ENCODE measurements at places on chromosomes 4 and X.

DNA sequence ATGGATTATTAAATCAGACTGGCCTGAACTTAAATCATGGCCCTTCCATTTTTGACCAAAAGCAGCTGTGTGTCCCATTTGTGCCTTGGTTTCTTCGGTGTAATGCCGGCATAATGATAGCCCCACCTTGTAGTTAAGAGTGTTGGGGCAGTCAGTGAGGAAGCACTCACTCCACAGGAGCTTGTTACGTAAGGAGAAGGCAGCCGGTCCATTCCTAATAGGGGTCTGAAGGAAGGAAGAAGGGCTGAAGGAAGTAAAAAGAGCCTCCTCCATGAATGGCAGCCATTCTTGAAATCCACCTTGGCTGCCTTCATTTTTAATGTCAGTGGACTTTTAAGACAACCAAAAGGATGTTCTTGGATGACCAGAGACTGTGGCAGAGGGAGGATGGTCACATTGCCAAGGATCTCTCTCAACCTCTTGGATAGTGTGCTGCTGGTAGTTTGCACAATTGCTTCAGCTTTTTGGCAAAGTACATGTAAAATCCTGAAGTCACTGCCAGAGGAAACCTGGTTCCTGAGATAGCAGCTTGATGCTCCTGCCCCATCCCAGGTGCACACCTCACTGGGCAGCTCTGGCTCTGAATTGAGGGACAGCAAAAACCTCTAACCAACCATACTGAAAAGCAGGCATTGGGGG is 113.5 kb downstream of the PTTG2 start:
- no peak for DNase-seq

- no peak for DNase-seq
These were observed 217.9 kb upstream of the KLHL4 start for GRCh38 chrX:87299563-87300160.

GRCh38 chr4:56118845-56119244 is 170.1 kb downstream of the CEP135 start:
- DNase-seq, result no peak

DNA sequence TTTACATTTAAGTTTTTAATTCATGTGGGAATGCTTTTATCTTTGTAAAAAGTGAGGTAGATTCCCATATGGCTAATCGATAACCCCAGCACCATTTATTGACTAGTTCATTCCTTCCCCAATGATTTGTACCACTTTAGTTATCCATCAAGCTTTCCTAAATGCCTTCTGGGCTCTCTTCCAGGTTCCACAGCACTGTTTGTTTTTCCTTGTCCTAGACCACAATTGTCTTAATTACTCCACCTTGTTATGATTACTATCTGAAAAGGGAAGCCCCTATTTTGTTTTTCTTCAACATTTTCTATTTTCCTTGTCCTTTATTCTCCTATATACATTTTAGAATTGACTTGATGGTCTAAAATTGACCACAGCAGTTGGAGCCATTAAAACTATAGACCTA is 48.5 kb upstream of the GPRIN3 start:
- no peak for DNase-seq

GRCh38 chrX:135910251-135910650 is 16.7 kb downstream of the SAGE1 start:
- no peak for DNase-seq

- peak; percentile 53 for DNase-seq
These were observed 24.0 kb upstream of the MTHFD2L start for GRCh38 chr4:74133786-74134499.

DNA sequence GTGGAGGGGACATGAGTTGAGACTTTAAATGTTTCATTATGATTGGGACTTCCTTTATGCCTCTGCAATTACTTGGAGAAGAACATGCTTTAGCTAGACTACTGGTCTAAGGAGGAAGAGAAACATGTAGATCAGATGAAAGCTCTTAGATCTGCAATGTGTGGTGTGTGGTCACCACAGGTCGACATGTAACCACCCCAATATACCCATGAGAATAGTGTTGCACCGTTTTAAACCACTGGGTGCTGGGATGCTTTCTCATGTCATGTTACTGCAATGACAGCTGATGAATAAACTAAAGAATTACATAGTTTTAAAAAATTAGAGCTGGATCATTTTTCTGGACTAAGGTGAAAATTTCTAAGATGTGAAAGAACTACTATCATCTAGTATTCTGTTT is 1039.7 kb downstream of the RAPGEF2 start:
- DNase-seq, result no peak

DNA sequence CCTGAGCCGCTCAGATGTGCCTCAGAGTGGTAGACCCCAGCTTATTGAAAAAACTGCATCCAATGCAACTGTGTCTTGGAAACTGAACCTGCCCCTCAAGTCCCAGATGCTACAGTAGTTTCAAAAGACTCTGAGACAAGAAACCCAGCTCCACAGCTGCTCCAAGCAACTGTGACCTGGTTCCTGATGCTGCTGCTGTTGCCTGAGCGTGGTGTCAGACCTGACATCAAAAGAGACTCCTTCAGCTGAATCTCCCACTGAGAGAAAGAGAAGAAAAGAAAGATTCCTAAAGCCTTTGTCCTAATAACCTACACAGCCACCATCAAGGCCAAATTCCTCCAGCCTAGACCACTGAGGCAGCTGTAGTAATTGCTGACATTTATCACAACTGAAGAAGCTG is 630.1 kb downstream of the STIM2 start:
- DNase-seq, result no peak

DNA sequence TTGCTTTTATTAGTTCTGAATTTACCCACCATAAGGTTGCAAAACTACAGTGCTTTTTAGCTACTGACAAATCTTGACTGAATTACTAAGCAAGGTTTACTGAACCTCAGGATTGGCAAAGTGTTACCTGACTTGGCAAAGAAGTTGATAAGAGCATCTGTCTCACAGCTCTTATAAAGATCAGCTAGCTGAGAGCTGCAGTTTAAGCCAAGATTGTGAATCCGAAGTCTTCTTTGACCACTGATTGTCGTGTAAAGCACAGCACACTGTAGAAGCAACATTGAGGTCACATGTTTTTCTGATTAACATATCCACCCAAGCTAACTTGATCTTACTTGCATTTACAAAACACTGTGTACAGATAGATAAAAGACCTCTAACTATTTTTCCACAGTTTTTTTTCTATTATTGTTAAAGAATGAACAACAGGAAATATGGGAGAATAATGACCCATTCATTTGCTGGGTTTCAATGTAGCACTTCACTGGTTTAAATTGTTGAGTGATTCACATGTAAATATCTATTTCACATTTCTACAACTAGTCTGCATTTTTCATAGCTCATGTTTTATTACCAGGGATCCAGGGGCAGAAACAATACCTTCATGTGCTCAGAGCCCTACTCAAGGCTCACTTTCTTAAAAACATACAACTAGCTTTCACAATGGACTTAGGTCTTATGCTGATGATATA is 54.0 kb downstream of the METTL14 start:
- no peak for DNase-seq

GRCh38 chr4:146638786-146639505 is at the start of gene POU4F2:
POU4F2 (plus strand) TSS chr4:146638893; CDS start chr4:146639141, 248 bp downstream.
- DNase-seq, result no peak

DNA sequence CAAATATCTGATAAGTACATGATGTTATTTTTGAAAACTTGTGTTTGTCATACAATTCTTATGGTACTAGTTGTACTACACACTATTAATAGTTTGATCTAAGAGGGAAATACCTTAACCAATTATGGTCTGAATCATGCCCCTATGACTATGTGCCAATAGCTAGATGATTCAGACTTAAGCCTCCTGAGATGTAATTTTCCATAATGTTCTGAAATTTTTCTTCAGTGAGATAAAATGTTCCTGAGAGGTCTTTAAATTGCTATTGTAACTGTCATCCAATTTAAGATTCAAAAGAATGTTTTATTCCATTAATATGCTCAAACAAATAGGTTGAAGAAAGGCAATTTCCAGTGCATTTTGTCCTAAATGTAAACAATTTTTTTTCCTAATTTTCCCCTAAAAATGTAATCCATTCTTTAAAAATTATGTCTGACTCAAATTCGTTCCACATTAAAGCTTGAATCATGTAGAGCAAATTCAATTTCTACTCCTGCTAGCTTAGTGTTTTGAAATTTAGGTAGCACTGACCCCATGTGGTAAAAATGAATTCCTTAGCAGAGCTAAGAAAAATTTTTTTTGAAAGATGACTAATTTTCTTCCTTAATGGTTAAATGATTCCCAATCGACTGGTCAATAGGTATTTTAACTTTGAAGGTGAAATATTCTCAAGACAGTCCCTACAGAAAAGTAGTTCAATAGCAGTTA is 49.1 kb downstream of the APOOL start:
- DNase-seq, result no peak

GRCh38 chr4:17786567-17786966 is 5.1 kb upstream of the FAM184B start:
- DNase-seq, result no peak

GRCh38 chr4:85498068-85498733 is 23.3 kb downstream of the ARHGAP24 start:
- peak; percentile 68 for DNase-seq

- no peak for DNase-seq
These were observed 254.7 kb upstream of the AR start for GRCh38 chrX:67289055-67289499.

DNA sequence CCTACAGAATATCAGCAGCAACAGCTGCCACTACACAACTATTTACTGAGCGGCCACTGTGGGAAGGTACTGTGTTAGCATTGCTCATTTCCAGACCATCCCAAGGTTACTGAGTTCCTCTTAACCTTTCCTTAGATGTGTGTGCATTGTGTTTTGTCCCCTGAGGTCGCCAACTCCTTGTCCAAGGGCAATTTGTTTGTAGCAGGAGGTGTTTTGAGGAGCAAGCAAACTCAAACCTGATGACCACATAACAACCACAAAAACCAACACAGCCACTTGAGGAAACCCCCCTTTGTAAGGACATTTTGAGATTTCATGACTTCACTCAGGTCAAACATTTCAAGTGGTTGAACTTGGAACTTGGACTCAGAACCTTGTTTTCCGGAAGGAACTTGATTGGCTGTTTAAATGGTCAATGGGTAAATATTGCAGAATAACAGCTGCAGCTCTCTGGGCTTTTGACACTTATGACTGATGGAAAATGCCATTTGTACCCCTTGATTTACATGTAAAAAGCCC is 122.3 kb downstream of the MID1IP1 start:
- no peak for DNase-seq

- DNase-seq, result no peak
These were observed 466.1 kb upstream of the GRID2 start for GRCh38 chr4:91837608-91838029.

- DNase-seq, result no peak
These were observed 173.7 kb upstream of the FAT4 start for GRCh38 chr4:125140966-125141495.

DNA sequence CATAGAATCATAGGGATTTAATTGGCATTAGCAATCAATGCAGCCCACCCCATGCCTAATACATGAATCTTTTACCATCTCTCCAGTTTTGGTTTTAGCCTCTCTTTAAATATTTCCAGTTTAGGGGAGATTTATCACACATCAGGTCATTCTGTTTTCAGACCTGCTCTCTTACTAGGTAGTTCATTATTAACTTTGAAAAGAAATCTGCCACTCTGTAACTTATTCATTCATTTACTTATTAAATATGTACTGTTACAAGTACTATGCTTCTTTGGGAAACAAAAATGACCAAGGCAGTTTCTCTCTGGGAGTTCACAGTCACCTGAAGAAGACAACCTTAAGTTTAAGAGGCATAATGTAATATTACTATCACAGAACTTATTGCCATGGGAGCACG is 62.1 kb downstream of the USO1 start:
- no peak for DNase-seq

DNA sequence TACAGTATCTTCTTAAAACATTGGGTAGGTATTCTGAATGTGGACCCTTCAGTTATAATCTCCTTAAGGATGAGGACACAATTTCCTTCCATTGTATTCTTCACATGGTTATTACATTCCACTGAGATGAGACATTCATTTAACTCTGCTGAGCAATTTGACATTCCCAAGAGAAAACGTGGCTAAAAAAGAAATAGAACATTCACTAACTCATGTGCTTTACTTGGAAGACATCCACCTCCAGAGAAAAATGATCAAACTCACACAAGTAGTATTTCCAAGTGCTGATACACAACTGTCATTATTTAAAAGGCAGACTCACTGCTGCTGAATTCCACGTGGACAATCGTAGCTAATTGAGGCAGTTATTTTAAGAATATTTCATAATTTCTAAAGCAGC is 227.9 kb upstream of the ANKRD50 start:
- no peak for DNase-seq

DNA sequence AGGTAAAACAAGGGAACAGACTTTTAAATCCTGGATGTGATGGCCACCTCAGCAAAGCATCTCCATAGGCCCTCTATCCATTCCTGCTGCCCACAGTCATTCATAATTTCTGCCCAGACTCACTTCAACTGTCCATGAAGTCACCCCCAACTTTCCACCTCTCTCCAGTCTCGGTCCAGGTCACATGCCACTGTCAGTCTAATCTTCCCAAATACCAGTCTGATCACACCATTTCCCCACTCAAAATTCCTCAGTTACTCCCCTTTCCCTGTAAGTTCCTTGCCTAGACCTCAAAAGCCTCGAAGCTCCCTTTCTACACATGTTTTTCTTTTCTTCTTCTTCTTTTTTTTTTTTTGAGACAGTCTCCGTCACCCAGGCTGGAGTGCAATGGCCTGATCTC is 51.2 kb upstream of the HOPX start:
- DNase-seq, result no peak

Data from CD4-positive, alpha-beta T cell treated with Interleukin-1 beta for 1 hour (primary cell).